ENCODE measurements at places on chromosomes 1 and 21.

DNA sequence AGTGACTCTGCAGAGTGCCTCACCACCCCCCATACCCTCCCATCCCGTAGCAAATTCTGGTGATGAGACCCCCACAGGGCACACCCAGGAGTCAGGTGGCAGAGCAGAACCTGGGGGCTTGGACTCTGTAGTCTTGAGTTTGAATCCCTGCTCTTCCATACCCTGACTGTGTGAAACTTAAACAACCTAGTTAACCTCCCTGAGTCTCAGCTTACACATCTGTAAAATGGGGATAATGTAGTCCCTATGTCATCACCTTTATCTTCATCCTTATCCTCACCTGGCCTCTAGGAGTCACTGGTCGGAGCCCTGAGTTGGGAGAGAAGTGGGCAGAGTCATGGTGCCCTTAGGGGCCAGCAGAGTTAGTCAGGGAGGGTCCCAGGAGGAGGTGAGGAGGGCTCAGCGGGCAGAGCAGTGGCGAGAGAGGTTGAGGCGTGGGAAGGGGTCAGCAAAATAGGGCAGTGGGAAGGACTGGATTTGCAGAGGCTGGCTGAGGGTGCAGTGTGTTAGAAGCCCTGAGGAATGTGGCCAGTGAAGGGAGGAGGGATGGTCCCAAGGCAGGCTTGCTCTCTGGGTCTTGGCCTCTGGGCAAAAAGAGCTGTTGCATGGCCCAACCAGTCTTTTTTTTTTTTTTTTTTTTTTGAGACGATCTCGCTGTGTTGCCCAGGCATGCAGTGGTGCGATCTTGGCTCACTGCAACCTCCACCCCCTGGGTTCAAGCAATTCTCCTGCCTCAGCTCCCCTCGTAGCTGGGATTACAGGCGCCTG lies 18.6 kb downstream of the C1orf167 start:
- no peak for DNase-seq

DNA sequence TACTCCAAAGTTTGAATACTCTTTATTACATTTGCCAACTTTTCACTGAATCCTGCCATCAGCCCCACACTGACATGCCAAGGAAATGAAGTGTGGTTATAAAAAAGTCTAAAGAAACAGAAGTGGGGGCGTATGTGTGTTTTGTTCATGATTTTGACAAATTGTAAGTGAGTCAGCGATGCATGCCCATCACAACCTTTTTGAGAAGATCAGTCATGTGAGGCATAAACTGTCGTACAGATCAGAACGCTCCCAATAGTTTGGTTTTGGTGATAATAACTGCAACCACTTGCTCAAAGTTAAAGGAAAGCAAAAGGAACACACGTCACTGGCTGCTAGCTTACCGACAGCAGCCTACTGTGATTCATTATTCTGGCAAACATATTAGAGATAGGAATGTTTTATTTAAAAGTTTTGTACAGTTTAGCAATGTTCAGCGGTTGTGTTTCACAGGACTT lies 95.6 kb downstream of the RGS2 start:
- no peak for DNase-seq

DNA sequence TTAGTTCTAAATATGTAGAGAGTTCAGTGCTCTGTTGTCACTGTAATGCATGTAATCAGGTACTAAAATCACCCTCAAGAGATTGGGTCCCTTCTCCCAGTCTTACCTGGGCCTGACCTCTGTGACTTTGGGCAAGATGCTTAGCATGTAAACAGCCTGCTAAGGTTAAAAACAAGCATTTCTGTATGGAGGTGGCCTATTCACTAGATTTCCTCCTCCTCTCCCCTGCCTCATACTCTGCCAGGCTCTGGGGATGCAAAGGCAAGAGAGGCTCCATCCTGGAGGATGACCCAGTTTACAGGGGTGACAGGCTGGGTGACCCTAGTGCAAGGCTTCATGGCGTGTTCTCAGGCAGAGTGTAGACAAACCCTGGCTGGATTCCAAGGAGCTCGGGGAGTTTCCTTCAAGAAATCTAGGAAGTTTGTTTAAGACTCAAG lies 28.8 kb downstream of the VANGL2 start:
- no peak for DNase-seq

- no peak for DNase-seq
Measured at GRCh38 chr1:114482585-114482984, 28.4 kb downstream of the TRIM33 start.

DNA sequence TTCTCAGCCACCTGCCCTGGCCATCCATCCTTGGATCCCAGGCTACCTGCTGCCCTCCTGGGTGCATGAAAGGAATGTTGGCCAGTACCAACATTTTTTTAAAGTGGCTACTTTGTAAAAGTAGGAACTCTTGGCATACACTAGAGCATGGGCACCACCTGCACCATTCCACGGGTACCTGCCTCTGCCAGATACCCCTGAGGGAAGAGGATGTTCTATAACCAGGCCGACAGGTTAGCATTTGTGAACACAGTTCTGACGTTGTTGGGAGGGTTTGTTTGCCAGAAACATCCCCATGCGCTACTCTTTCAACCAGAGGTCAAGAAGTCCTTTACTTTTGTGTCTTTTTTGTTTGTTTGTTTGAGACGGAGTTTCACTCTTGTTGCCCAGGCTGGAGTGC lies 43.0 kb downstream of the EVA1C start:
- DNase-seq = no peak

DNA sequence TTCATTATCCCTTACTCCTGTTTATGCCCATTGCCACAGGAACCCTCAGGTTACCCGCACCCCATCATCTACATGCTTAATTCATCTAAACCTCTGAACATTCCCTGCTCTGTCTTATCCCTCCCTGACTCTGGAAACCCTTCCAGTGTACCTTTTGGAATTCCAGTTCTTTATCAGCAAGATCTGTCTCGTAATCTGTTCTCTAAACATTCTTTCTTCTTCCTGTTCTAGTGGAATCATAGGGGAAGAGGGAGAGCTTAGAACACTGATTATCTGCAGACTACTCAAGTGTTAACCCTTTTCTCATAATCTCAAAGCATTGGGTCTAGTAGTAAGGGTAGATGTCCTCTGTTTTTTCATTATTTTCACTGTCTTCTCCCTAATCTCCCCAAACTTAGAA lies 159.8 kb downstream of the PIK3R3 start:
- DNase-seq = no peak

- DNase-seq = no peak
Measured at GRCh38 chr1:21290546-21290944, 282 bp upstream of the ECE1 start.

DNA sequence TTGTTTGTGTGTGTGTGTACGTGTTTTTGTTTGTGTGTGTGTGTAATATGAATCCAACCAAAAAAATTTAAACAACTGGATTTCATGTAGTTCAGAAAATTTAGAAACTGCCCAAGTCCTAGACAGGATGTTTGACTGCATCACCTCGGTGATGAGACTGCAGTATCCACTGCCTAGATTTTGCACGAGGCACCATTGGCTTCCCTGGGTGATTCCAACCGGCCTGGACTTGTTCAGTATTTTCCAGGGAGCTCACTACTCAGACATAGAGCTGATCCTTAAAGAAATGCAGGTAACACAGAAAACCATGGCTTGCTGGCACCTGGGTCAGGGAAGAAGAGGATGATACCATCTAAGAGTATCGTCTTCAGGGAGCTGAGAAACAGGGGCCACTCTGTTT lies 18.2 kb upstream of the KCNK2 start:
- no peak for DNase-seq

DNA sequence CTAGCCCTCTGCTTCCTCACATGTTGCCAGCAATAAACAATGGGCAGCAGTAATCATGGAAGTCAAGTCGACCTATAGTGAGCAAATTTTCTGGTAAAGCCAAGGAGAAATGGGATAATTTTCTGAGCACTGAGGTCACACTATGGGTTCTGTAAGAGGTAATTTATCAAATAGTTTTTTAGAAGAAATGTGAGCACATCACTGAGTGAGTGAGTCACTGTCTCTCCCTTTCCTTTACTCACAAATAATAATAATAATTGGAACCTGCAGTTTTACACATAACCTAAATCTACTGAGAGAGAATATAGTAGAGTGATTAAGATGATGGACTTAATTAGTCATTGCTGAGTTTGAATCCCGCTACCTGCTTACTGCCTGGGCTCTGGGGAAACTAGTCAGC lies 23.6 kb downstream of the SLC35F3 start:
- no peak for DNase-seq

DNA sequence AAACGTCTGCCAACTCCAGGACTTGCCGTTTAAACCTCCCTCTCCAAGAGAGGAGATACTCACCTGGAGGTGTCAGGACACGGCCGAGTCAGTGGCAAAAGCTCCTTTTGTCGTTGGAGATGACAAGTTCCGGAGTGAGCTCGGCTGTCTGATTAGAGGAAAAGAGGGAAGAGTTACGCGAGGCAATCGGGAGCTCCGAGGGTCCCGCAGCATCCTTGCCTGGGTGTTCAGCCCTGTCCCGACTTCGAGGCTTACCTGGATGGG lies 497 bp downstream of the ID3 start:
- DNase-seq = no peak

DNA sequence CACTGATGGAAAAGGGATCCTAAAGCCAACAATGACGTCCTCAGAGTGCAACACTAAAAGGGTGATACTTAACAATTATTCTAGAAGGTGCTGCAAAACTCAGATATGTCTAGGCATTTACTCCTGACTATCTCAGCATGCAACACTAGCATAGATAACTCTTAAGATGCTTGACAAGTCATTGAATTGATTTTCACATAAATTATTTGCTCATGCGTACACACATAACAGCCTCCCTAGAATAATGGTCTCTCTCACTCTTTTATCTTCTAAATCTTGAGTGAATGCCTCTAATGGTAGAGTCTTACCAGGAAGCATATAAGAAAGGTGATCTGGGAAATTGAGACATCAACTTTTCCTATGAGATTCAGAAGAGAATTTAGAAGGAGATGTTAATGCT lies 1283.7 kb downstream of the MRPL39 start:
- DNase-seq = no peak

DNA sequence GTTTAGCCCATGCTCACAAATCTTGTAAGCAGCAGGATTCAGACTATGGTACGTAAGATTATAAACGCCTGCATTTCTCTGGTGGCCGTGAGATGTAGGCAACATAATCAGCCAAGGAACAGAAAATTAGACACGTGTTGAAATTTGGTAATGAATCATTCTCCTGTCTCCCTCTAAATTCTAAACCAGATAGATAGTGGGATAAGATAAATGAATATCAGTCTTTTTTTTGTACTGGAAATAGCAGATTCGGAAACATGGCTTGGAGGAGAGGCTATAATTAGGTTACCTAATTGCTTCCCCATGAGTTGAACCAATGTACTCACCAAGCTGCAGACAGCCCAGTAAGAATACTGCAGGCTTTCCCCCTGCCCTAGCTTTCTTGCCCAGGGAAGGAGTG lies 172.3 kb downstream of the TGFB2 start:
- DNase-seq = no peak

- DNase-seq = no peak
Measured at GRCh38 chr1:210301615-210302000, 27.1 kb upstream of the HHAT start.

GRCh38 chr1:202251424-202252256 lies 58.0 kb downstream of the LGR6 start:
- no peak for DNase-seq

DNA sequence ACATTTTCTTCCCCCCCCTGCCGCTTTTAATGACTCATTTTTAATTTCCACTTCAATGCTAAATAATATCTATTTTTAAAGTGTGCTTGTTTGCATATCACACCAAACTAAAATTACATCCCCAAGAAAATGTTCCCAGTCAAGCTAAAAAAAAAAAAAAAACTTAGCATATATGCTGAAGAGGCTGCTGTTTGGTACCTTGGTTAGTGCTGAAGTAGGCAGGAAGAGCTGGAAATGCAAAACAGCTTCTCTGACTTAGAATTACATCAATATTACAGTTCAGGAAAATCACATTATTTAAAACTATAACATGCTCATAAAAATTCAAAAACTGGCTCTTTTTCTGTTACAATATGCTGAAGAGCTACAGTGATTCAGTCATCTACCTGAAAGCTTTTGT lies 372.3 kb downstream of the SMYD3 start:
- DNase-seq = no peak

- DNase-seq = no peak
Measured at GRCh38 chr1:202247104-202247503, 53.5 kb downstream of the LGR6 start.

DNA sequence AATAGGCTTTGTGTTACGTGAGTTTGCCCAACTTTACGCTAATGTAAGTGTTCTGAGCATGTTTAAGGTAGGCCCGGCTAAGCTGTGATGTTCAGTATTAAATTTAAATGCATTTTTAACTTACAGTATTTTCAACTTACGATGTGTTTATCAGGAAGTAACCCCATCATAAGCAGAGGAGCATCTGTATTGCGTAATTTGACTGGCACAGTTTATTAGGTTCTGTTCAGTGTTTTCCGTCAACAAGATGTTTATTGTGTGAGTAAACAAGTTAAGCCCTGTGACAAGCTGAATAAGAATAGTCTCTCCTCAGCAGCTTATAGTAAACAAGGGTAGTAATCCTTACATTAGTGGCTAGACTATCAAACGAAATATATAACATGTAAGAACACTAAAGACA lies 27.2 kb upstream of the SHISA4 start:
- no peak for DNase-seq

DNA sequence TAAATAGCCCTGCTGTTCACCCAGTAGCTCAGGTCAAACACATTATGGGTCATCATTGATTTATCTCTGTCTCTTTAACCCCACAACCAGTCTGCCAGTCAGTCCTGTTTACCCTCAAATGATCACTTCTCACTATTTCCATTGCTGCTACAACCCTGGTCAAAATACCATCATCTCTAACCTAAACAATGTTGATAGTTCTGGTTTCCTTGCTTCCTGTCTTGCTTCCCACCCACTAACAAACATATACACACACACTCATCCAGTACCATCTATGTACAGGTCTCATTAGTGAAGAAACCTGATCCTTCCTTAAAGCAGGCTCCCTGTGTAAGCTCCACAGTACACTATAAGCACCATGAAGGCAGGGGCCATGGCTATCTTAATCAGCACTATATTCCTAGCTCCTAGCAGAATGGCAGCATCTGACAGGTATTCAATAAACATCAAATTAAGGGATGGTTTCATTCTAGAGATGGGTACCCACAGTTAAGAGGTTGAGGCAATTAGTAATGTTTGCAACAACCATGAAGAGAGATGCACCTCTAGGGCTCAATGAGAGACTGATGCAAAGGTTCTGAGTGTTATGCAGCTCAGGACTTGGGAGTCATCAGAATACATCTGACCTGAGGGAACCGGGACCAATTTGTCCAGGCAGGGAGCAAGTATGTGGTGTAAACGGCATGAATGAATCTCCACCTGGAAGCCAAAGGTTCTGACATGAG lies 10.0 kb upstream of the TGFBR3 start:
- DNase-seq = no peak

Data from occipital lobe (tissue), 3 donors.